ENCODE measurements at places on chromosomes 2 and 18.

GRCh38 chr18:400456-400855, 100.0 kb downstream of the COLEC12 start:
- no peak for DNase-seq

- DNase-seq = no peak
These were observed 559 bp downstream of the IMMT start for GRCh38 chr2:86194751-86195054.

DNA sequence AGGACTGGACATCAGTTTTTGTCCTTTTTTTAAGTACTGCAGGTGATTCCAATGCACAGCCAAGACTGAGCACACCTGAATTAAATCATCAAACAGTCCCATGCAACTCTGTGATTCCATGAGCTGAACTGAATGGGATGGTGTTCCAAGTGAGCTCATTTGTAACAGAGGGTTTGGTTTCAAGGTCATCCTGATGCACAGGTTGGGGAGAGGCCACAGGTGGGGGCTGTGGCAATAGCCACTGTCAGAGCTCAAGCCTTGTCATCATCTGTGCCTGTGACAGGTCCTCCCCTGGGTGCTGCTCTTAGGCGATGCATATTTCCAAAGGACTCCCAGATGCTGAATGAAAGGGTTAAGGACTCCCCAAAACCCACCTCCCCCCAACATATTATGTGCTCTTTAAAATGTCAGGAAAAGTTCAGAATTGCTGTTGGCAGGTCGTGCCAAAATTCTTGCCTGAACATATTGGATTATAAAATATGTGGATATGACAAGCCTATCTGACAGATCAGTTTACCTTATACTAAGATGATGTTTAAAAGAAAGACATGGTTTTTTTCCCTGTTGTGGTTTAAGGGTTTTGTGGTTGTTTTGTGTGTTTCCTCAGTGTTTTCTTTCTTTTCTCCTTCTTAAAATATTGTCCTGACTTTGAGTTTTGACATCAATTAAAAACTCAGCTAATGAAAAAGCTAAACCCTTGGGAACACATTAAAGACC, 263.5 kb upstream of the SIX2 start:
- DNase-seq = no peak

DNA sequence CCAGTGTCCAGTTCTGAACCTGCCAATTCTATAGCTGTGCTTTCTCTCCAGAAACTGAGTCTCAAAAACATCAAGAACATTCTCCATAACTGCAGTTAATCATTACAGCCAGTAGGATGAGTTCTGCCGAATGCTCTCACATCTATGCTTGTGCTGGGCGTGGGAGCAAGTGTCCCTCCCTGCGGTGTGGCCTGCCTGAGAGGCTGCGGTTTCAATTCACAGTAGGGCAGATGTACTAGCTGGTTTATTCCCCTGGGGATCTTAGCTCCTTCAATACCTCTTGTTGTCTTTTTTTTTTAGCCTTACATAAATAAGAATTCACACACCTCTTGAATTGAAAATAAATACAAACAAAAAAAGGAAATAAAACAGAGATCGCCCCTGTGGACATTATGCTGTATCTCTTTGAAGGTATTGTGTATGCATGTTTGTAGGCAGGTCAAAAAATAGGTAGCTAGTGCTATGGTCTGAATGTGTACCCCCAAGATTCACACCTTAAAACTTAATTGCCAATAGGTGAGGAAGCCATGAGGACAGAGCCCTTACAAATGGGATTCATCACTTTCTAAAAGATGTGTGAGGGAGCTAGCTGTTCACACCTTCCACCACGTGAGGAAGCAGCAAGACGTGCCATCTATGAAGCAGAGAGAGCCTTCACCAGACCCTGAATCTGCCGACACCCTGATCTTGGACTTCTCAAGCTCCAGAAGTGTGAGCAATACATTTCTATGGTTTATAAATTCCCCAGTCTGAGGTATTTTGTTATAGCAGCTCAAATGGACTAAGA, 74.3 kb downstream of the BCL2L11 start:
- DNase-seq = no peak

DNA sequence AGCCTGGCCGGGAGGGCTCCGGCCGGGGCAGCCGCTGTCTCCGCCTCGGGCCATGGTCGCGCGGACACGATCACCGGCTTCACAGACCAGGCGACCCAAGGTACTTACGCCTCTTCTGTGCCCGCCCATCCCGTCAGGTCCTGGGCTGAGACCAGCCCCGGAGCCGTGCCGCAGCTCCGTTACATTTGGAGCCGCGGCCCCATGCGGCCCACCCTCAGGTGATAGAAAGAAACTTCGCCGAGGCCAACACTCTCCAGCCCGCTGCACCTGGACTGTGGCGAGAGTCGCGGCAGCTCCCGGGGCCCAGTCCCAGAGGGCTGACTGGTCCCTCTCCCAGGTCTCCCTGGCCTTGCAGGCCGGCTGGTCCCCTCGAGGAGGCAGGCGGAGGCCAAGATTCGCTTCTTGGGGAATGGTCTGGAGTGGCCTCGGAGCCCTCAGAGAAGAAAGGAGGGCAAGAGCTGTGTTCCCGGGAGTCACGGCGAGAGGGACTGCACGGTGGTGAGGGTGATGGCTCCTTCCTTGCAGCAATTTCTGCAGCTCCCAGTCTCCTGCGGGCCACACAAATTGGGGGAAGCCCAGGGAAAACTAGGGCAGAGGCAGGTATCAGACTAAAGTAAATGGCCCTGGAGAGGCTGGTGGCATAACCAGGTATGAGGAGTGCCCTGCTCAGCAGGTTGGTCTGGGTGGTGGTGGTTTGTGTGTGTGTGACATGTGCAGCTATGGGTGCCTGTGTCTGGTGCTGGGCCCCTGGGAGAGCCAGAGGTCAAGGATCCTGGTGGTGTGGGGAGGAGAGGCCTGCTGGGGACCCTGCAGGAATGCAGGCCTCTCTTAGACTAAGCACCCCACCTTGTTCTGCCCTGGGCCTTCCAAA, 822 bp downstream of the GDF7 start:
- DNase-seq = no peak

DNA sequence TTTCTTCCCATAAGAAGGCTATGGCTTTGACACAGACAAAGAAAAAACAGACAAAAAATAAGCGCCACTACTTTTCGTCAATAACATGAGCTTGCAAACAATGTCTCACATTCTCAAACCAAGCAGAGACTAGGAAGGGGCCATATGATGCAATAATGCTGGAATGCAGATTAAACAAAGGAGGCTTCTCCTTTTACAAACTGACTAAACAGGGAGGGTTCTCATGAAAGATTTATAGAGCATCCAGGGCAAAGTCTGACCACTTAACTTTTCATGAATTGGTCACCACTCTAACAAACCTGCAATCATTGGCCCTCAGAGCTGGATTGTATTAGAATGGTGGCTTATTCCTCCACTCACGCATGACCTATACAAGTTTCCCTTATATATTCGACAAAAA, 663.3 kb upstream of the CHAC2 start:
- DNase-seq = no peak

- DNase-seq = no peak
These were observed 223.5 kb downstream of the HRH4 start for GRCh38 chr18:24683925-24684324.

- DNase-seq = no peak
These were observed 199.1 kb downstream of the FBXO15 start for GRCh38 chr18:73948497-73948896.

GRCh38 chr2:238903141-238903540, 55.3 kb downstream of the TWIST2 start:
- no peak for DNase-seq

Data from activated CD4-positive, alpha-beta T cell treated with anti-CD3 and anti-CD28 coated beads for 36 hours (primary cell).